ENCODE measurements at places on chromosomes 1 and 21. TPM values are rescaled to one million over a fixed set of nuclear protein-coding genes. Genes with fewer than 3 reads are reported as not detected.
A peak's percentile ranks its signal among the peaks of the same experiment; 100 is the strongest.

- no peak for DNase-seq
Observed at GRCh38 chr1:235997049-235997448, 67.8 kb downstream of the NID1 start.

DNA sequence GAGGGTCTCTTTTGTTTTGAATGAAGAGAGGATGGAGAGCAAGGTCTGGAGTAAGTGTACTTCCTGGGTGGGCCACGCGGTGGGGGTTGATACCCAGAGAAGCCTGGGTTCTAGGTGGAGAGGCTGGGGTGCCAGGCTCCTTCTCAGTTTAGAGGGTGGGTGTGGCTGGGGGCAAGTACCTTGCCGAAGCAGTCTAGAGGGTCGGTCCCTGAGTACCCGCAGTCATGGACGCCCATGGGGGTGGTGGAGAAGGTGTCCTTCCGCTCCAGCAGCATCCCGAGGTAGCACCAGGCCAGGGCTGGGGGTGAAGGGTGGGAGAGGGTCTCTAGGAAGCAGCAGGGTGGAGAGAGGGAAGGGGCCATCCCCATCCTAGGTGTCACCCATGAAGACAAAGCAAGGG, 14.3 kb downstream of the TTC22 start:
- DNase-seq: no peak

DNA sequence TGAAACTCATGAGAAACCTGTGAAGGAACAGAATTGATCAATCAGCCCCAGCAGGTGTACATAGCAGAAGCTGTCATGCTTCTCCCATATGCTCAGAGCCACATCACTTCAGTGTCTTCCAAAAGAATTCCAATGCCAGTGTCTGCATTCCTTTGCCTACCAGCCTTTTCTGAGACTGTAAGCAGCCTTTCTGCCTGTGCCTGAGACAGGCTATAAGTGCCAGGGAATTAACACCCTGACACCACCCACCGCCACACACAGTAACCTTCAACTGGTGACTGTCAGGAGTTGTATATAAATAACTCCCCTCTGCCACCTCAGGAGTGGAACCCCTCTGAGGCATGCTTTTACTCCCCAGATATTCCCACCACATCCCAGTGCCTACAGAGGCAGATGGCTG, 38.1 kb upstream of the SLAMF9 start:
- no peak for DNase-seq

- DNase-seq: peak; percentile 60
Observed at GRCh38 chr1:145706086-145706664, 993 bp downstream of the PDZK1 start.

GRCh38 chr1:17305576-17306095, 2.4 kb upstream of the PADI4 start:
- DNase-seq: no peak

DNA sequence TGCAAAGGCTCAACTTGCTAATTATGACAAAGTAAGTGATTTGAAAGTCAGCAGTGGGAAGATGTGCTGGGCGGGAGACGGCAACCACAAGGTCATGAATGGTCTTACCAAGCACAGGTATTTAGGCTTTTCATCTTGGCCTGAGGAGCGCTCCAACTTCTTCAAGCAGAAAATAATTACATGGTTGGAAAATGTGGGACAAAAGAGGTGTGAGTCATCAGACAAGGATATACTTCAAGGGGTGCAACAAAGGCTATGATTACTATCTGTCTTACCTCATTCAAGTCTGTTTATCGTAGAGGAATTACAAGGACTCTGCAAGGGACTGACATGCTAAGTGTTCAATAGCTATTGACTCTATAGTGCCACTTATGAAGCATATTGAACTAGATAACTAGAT, 2005.7 kb downstream of the MRPL39 start:
- DNase-seq: no peak

DNA sequence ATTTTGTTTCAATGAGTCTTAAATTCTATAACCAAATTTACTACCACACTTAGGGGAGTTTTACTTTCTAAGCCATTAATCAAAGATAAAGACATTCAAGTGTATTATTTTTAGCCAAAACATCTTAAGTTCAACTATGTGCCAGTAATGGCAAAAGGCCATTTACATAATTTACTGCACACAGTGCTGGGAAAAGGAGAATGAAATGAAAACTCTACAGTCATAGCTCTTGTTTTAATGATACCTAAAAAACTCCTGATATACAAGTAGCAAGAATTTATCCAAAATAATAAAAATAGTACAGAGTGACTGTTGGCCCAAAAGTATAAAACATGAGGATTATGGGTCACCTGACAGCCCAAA, 42.4 kb upstream of the C1orf198 start:
- DNase-seq: peak; percentile 40

GRCh38 chr1:30085811-30086770, 637.3 kb downstream of the MATN1 start:
- peak; percentile 58 for DNase-seq

GRCh38 chr1:43366601-43367025, 1.2 kb downstream of the ELOVL1 start:
- peak; percentile 31 for DNase-seq

DNA sequence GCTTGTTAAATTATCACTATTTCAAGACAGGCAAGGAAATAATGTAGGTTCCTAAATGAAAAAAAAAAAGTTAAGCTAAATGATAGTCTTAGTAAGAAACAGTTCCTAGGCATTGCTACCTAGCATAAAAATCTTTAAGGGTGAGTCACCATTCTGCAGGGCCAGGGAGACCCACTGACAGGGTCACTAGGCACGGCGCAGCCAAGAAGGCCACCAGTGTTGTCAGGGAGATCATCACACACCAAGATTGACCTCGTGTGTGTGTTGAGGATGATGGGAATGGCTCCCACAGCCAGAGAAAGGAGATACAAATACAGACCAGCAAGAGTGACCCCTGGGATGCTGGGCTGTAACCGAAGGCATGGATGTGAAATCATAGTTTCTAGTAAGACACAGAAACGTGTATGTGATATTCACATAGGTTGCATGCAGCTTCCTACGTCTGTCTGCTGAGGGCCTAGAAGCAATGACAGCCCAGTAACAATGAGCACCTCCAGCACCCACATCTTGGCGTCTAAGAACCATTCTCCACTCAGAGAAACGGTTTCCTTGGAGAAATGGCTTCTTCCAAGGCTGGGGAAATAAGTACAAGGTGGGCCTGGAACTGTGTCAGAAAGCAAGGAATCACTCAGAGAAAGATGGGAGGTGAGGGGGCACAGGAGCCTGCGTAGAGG, 29.1 kb downstream of the RIPK4 start:
- DNase-seq: no peak

GRCh38 chr1:91799159-91799558, 86.8 kb downstream of the TGFBR3 start:
- DNase-seq: no peak

DNA sequence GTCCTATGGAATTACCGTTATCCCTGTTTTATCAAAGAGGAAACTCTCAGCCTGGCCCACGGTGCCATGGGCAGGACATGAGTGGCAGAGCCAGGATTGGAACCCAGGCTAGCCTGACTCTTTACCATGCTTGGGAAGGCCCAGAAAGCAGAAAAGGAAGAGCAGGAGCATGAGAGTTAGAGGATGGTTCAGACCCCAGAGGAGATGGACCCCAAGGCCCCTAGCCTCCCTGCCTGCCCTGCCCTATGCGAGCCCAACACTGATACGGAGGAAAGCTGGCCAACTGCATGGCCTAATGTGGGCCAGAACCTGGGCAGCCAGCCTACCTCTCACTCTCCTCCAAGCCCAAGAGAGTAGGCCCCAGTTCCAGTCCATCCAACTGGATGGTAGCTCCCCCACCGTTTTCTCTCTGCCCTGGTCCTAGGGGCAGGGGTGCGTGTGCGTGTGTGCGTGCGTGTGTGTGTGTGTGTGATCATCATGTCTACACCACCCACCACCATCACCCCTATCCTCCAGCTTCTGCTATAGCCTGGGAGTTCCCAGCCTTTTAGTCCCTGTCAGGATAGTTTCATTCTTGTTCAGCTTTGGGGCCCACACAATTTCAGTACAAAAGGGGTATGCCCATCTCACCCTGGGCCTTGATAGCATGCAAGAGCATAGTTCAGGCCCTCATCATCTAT, 15.4 kb upstream of the MEX3A start:
- no peak for DNase-seq

- no peak for DNase-seq
Observed at GRCh38 chr1:21244986-21245687, 45.1 kb downstream of the ECE1 start.

DNA sequence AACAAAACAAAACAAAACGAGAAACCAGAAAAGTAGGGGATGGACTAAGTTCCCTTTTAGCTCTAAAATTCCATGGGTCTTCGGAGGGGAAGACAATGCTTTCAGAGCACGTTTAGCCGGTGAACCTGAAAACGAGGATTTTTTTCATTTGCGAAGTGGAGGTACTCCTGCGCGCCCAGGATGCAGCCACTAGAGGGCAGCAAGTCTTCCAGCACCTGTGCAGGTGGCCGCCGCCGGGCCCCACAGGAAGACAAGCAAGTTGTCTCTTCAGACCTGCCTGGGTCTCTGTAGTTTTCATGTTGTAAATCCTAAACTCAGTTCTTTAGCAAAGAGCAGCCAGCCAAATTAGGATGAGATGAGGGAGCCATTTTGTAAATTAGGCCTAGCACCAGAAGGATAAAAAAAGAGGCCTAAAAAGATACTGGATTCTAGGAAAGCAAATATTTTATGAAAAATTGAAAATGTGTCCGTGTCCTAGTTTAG, 17.7 kb upstream of the SNX27 start:
- peak; percentile 47 for DNase-seq

- no peak for DNase-seq
Observed at GRCh38 chr1:211335522-211336157, 9.0 kb downstream of the TRAF5 start.

- DNase-seq: peak; percentile 44
Observed at GRCh38 chr1:7680207-7680954, 90.7 kb upstream of the VAMP3 start.

DNA sequence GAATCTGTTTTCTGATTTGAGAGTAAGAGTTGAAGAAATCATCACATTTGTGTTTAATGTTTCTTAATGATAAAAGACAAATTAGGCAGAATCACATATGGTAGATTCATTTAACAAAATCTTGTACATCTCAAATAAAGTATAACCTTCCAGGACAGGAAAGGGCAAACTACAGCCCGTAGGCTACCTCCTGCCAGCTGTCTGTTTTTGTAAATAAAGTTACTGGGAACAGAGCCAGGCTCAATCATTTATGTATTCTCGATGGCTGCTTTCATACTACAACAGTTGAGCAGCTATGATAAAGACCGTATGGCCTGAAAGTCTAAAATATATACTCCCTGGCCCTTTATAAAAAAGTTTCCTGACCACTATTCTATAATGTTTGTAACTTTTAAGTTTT, 204.1 kb downstream of the COL24A1 start:
- no peak for DNase-seq

- peak; percentile 90 for DNase-seq
Observed at GRCh38 chr1:183633676-183634343, 1.8 kb downstream of the ARPC5 start.

DNA sequence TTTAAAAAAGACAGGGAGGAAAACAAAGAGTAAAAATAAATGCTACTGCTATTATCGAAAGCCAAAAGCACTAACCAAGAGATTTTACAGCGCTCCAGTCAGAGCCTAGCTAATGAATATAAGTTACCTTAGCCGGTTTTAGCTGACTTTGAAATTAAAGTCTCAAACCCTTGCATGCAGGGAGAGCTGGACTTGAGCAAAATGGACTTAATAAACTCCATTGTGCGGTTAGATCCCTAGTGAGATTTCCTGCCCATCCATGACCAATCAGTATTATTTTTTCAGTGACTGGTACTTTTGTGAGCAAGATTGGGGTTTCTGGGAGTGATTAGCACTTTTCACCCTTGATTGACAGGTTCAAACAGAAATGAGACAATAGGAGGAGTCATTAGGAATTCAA, 333.4 kb upstream of the ADGRL2 start:
- DNase-seq: no peak

- DNase-seq: no peak
Observed at GRCh38 chr1:223189903-223190724, 47.1 kb upstream of the TLR5 start.

GRCh38 chr1:245879091-245879490, 628.0 kb downstream of the SMYD3 start:
- no peak for DNase-seq

GJA5 gene
- polyA plus RNA-seq: 0.14 TPM

RBM34 gene
- polyA plus RNA-seq: 30.6 TPM

RHD gene
- polyA plus RNA-seq: not detected

CLEC20A gene
- polyA plus RNA-seq: not detected

SMAP2 gene
- 28.7 TPM for polyA plus RNA-seq

DLGAP3 gene
- polyA plus RNA-seq: 0.02 TPM

CHRM3 gene
- not detected for polyA plus RNA-seq

Data from fibroblast of lung (primary cell).